HepG2 (cell line): ENCODE measurements at places on chromosomes 1 and 21. TPM values are rescaled to one million over a fixed set of nuclear protein-coding genes. Genes with fewer than 3 reads are reported as not detected.

PADI2 gene
- polyA plus RNA-seq, result not detected in 2 replicates

OR2L5 gene
- not detected in 2 replicates for polyA plus RNA-seq

IPP gene
- 3.0 and 3.1 TPM in 2 replicates for polyA plus RNA-seq

DNAI4 gene
- 0.08 and 0.25 TPM in 2 replicates for polyA plus RNA-seq

NGF gene
- polyA plus RNA-seq, result not detected in 2 replicates

AADACL4 gene
- not detected in 2 replicates for polyA plus RNA-seq

LY9 gene
- not detected in 2 replicates for polyA plus RNA-seq

GNAI3 gene
- 3.2 and 4.3 TPM in 2 replicates for polyA plus RNA-seq

SMPDL3B gene
- polyA plus RNA-seq, result 0.95 and 1.3 TPM in 2 replicates

SFN gene
- 4.0 and 4.3 TPM in 2 replicates for polyA plus RNA-seq

PRAMEF17 gene
- not detected in 2 replicates for polyA plus RNA-seq

CD5L gene
- not detected in 2 replicates for polyA plus RNA-seq

TLCD4 gene
- 4.1 and 4.7 TPM in 2 replicates for polyA plus RNA-seq

DDR2 gene
- 0.30 and 0.36 TPM in 2 replicates for polyA plus RNA-seq

UBL4B gene
- polyA plus RNA-seq, result not detected in 2 replicates

PROK1 gene
- polyA plus RNA-seq, result 0.07 TPM in 1 of 2 replicates, not detected in the other

GPR37L1 gene
- polyA plus RNA-seq, result 0.12 and 0.13 TPM in 2 replicates

MAD2L2 gene
- polyA plus RNA-seq, result 51.8 and 53.0 TPM in 2 replicates

UTP11 gene
- polyA plus RNA-seq, result 11.8 and 13.5 TPM in 2 replicates

FOXJ3 gene
- polyA plus RNA-seq, result 33.3 and 48.5 TPM in 2 replicates
